ENCODE measurements at places on chromosomes 5 and 9. TPM values are rescaled to one million over a fixed set of nuclear protein-coding genes. Genes with fewer than 3 reads are reported as not detected.
A peak's percentile ranks its signal among the peaks of the same experiment; 100 is the strongest.

- peaks cover 13% of the 10 kb centered on the region for H3K4me1 ChIP-seq
- no peak for DNase-seq
These were observed 417.8 kb downstream of the TMEM161B start for GRCh38 chr5:87850843-87851242.

DNA sequence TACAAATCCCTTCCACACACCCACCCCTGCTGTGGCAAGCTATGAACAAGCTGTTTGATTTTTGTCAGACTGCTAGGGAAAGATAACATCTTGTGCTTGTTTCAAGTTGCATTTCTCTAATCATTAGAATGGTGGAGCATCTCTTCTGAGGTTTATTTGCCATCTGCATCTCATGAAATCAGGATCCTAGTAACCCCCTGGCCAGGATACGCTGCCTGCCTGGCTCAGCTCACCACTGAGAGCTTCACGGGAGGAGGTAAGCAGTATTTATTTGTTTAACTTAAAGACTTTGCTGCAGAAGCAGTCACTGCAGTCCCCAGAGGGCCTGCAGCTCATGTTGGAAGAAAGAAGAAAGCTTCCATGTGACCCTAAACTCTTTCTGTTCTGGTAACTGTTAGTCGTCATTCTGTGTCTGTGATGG, 83.3 kb upstream of the CXCL14 start:
- peaks cover 15% of the 10 kb centered on the region for H3K36me3 ChIP-seq
- H3K4me1 ChIP-seq: peaks cover 9% of the 10 kb centered on the region
- H3K27ac ChIP-seq: no peak overlapping the region
- DNase-seq: no peak

DNA sequence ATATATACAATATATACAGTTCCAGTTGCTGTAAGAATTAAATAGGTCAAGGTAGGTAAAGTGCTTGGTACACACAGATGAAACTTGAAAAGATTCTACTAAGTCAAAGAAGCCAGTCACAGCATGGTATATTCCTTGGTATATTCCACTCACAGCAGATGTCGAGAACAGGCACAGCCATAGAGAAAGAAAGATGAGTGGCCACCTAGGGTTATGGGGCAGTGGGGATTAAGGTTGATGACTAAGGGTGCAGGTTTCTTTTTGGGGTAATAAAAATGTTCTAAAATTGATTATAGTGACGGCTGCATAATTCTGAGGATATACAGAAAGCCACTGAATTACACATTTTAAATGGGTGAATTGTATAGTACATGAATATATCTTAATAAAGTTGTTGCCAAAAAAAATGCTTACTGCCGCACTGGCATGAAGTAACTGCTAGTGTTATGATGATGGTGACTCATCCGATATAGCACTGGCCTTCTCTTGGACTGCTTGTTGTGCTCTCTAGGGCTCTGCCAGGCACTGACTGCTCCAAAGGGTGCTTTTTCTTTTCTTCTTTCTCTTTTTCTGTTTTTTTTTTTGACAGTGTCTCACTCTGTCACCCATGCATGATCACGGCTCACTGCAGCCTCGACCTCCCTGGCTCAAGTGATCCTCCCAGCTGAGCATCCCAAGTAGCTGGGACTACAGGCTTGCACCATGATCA, 23.5 kb downstream of the TBC1D2 start:
- H3K4me1 ChIP-seq: 0 out of 2 replicates have a peak, but pooled peaks cover 3% of the 10 kb centered on the region
- H3K27ac ChIP-seq: no peak overlapping the region
- no peak overlapping the region for H3K4me3 ChIP-seq
- no peaks in the 10 kb centered on the region for H3K27me3 ChIP-seq

GRCh38 chr9:72947984-72948465, 4.8 kb downstream of the ALDH1A1 start:
- H3K27me3 ChIP-seq: no peaks in the 10 kb centered on the region
- H3K36me3 ChIP-seq: no peaks in the 10 kb centered on the region
- H3K27ac ChIP-seq: no peak overlapping the region
- DNase-seq: no peak
- H3K4me3 ChIP-seq: no peak overlapping the region
- peaks cover 20% of the 10 kb centered on the region for H3K4me1 ChIP-seq

DNA sequence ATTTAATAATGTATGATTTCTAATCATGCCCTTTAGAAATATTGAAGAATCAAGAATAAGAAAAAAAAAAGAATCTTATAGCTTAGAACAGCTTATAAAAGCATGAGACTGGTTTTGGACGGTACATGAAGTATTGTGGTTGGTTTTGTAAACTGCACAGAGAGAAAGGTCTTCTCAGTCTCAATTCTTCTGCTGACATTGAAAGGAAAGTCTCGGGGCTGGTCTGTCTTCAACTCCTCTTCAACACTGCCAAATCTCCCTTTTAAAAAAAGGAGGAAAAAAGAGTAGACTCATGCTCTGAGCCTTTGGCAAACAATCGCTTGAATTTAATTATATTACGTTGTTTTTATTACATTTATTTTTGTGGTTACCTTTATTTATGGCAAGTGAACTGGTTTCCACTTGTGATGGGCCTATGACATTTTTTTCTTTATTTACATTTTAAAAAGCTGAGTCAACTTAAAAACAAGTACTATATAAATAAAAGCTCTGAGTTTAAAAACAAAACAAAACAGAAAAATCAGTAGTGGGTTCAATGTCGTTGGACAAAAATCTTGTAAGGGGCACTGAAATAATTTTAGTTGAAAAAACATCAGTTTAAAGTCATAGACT, 32.8 kb upstream of the EBF1 start:
- no peak overlapping the region for H3K4me3 ChIP-seq
- no peak for DNase-seq
- no peaks in the 10 kb centered on the region for H3K4me1 ChIP-seq
- H3K27ac ChIP-seq: no peak overlapping the region

DNA sequence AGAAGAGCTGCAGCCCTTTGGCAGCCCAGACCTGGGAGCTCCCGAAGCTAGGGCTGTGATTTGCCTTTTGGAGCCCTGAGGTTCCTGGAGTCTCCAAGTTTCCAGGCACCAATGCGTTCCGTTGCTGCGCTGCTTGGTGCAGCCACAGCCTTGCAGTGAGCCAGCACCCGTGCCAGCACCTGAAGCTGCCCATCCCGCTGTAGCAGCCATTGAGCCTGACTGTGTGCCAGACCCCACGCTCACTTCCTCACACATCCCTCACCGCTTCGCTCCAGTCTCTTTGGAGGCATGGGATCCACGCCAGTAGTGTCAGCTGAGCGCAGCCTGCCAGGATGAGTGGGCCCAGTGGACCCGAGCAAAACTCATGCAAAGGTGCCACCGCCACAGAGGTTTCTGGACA, 22.5 kb upstream of the C9orf72 start:
- peaks cover 13% of the 10 kb centered on the region for H3K4me1 ChIP-seq
- no peak overlapping the region for H3K4me3 ChIP-seq
- no peak overlapping the region for H3K27ac ChIP-seq
- H3K36me3 ChIP-seq: no peaks in the 10 kb centered on the region
- no peak for DNase-seq

DNA sequence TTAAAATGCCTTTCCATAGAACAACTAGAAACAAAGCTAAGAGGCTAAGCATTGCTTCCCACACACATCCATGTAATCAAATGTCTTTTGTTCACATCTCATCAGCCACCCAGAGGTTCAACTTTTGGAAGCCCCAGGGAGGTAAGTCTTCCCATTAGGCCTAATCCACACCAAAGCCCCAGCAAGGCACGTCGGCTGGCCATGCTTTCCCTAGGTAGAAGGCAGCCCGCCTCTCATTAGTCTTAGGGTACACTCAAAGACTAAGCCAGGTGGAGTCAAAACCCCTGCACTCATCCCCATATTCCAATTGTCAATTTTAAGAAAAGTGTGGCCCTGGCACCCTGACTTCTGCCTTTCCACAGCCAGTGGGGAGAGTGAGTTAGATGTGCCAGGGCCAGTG, 87.9 kb downstream of the ATPSCKMT start:
- H3K27me3 ChIP-seq: no peaks in the 10 kb centered on the region
- no peak for DNase-seq
- peaks cover 53% of the 10 kb centered on the region for H3K4me1 ChIP-seq
- no peak overlapping the region for H3K27ac ChIP-seq
- H3K36me3 ChIP-seq: peaks cover 25% of the 10 kb centered on the region

- H3K4me1 ChIP-seq: peaks cover 14% of the 10 kb centered on the region
- DNase-seq: no peak
- H3K27ac ChIP-seq: no peak overlapping the region
- H3K36me3 ChIP-seq: peaks cover 12% of the 10 kb centered on the region
- H3K4me3 ChIP-seq: peak overlapping the region; percentile 77
- peaks cover 40% of the 10 kb centered on the region for H3K27me3 ChIP-seq
These were observed 249.2 kb upstream of the ANKRD55 start for GRCh38 chr5:56482363-56482762.

GRCh38 chr9:3027210-3027609, 183.3 kb upstream of the PUM3 start:
- no peaks in the 10 kb centered on the region for H3K36me3 ChIP-seq
- H3K4me3 ChIP-seq: no peak overlapping the region
- DNase-seq: no peak
- H3K27ac ChIP-seq: no peak overlapping the region
- peaks cover 12% of the 10 kb centered on the region for H3K4me1 ChIP-seq

DNA sequence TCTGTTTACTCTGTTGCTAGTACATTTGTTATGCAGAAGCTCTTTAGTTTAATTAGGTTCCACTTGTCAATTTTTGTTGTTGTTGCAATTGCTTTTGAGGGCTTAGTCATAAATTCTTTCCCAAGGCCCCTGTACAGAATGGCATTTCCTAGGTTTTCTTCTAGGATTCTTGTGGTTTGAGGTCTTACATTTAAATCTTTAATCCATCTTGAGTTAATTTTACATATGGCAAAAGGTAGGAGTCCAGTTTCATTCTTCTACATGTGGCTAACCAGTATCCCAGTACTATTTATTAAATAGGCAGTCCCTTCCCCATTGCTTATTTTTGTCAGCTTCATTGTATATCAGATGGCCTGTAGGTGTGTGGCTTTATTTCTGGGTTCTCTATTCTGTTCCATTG, 792.4 kb downstream of the PTPRD start:
- no peaks in the 10 kb centered on the region for H3K4me1 ChIP-seq
- no peaks in the 10 kb centered on the region for H3K27me3 ChIP-seq
- H3K36me3 ChIP-seq: no peaks in the 10 kb centered on the region
- DNase-seq: no peak

DNA sequence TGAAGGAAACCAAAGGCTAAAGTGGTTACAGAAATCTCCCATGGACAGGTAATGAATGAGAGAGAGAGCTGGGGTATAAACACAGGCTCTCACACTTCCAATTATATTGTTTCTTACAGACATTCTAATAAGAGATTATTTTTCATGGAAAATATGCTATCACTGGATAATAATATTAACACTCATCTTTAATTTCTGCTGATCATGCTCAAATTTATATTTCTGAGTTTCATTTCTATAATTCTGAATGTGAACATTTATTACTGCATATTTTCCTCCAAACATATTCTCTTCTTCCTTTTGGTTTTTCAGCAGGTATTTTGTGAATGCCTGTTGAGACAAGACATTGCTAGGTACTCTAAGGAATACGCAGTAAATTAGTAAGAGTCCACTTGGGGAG, 410.2 kb upstream of the DAP start:
- no peak for DNase-seq
- no peak overlapping the region for H3K27ac ChIP-seq
- no peaks in the 10 kb centered on the region for H3K36me3 ChIP-seq
- H3K4me1 ChIP-seq: 0 out of 2 replicates have a peak, but pooled peaks cover 3% of the 10 kb centered on the region
- H3K27me3 ChIP-seq: no peaks in the 10 kb centered on the region
- H3K4me3 ChIP-seq: no peak overlapping the region

GRCh38 chr5:41186143-41186542, 27.2 kb downstream of the C6 start:
- H3K36me3 ChIP-seq: no peaks in the 10 kb centered on the region
- peaks cover 15% of the 10 kb centered on the region for H3K4me1 ChIP-seq
- H3K4me3 ChIP-seq: no peak overlapping the region
- no peaks in the 10 kb centered on the region for H3K27me3 ChIP-seq

DNA sequence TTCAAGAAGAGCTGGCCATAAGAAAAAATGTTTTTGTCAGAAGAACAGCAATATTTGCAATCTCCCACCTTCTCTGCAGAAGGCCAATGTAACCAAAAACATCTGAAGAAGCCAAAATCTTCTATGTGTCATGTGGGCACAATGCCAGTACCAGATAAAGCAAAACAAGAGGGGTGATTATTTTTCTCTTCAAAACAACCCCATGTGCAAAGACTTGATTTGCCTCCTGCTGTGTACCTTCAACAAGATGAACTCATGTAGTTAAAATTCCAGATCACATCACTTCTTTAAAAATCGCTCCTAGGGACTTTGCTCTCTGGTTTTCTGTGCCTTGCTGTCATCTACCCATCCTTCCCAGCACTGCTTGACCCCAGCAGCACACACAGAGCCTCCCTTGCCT, 134.0 kb upstream of the MAP3K1 start:
- H3K36me3 ChIP-seq: no peaks in the 10 kb centered on the region
- peaks cover 13% of the 10 kb centered on the region for H3K4me1 ChIP-seq
- no peak for DNase-seq
- peaks cover 3% of the 10 kb centered on the region for H3K27me3 ChIP-seq

DNA sequence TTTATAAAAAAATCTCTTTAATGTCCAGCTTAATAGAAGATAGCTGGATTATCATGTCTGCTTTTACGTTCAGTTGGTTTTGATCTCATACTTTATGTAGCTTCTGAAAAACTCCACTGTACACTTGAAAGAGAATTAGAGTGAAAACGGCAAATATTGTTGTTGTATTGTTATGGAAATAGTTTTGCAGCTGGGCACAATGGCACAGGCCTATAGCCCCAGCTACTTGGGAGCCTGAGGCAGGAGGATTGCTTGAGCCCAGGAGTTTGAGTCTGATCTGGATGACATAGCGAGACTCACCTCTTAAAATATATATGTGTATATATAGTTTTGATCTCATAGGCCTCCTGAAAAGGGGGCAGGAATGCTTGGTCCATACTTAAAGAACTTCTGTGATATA, 67.4 kb upstream of the PRRC1 start:
- no peak overlapping the region for H3K4me3 ChIP-seq
- no peaks in the 10 kb centered on the region for H3K27me3 ChIP-seq
- H3K27ac ChIP-seq: no peak overlapping the region
- peaks cover 12% of the 10 kb centered on the region for H3K4me1 ChIP-seq

DNA sequence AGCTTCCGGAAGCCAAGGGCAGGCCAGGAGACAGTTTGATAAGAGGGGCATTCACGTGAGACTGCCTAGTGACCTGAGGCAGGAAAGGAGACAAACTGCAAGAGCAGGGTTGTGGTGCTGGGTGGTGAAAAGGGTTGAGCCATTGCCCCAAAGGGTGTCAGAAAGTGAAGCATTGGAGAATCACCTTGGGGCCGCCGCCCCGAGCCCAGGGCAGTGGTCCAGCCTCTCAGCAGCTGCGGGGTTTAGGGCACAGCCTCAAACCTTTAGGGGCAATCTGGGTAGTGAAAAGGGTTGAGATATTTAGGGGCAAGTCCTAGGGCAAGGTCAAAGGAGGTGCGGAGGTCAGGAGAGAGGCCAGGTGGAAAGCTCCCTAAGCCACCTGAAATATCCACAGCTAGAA, 10.4 kb upstream of the ANKRD33B start:
- peaks cover 12% of the 10 kb centered on the region for H3K27me3 ChIP-seq
- H3K27ac ChIP-seq: no peak overlapping the region
- no peak for DNase-seq
- H3K4me3 ChIP-seq: no peak overlapping the region
- H3K4me1 ChIP-seq: peaks cover 37% of the 10 kb centered on the region

- no peak overlapping the region for H3K27ac ChIP-seq
- no peaks in the 10 kb centered on the region for H3K27me3 ChIP-seq
- no peaks in the 10 kb centered on the region for H3K36me3 ChIP-seq
- no peak for DNase-seq
- H3K4me1 ChIP-seq: no peaks in the 10 kb centered on the region
These were observed 396.5 kb upstream of the RPS23 start for GRCh38 chr5:82674671-82675070.

PDZD2 gene
- total RNA-seq: 7.5 TPM

MTRR gene
- 39.1 TPM for total RNA-seq

LTC4S gene
- total RNA-seq: 4.5 TPM

PDE6A gene
- not detected for total RNA-seq

LIFR gene
- total RNA-seq: 13.7 TPM

PLCXD3 gene
- total RNA-seq: 0.07 TPM

LOX gene
- total RNA-seq: 2.8 TPM

CBY3 gene
- 0.37 TPM for total RNA-seq

FOXD4 gene
- total RNA-seq: 0.21 TPM

TRAF1 gene
- 2.9 TPM for total RNA-seq
